Testis (tissue), 5 donors: ENCODE measurements at places on chromosomes 2 and 18. TPM values are rescaled to one million over a fixed set of nuclear protein-coding genes. Genes with fewer than 3 reads are reported as not detected.

DNA sequence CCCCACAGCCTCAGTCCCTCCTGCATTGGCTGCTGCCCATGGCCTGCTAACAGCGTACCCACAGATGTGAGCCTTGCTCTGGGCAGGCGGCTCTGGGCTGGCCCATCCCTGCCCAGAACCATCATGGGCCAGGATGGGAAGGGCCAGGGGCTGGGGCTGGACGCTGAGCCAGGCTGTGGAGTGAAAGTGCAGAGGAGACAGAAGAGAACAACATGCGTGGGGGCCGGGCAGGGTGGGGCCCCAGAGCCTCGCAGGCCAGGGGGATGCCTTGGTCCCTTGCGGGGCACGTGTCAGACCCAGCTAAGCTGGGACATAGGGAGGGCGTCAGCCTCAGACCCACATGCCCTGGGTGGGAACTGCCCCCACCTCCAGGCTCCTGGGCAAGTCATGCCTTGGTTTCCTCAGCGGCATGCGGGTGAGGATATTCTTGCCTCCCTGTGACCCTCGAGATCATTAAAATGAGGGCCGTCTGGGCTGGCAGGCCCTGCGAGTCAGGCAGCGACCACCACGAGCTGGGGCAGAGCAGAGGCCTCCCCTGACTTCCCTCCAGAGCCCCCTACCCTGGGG, 27.3 kb downstream of the GPC1 start:
- H3K4me1 ChIP-seq: peaks cover 11% of the 10 kb centered on the region
- no peak overlapping the region for H3K4me3 ChIP-seq
- H3K27me3 ChIP-seq: no peaks in the 10 kb centered on the region
- no peaks in the 10 kb centered on the region for H3K36me3 ChIP-seq
- no peak for DNase-seq

GRCh38 chr2:224142397-224143312, 103.6 kb upstream of the SERPINE2 start:
- no peaks in the 10 kb centered on the region for H3K4me1 ChIP-seq
- H3K27ac ChIP-seq: no peak overlapping the region
- no peaks in the 10 kb centered on the region for H3K36me3 ChIP-seq
- no peaks in the 10 kb centered on the region for H3K27me3 ChIP-seq

GRCh38 chr2:26283606-26284005, 38.9 kb downstream of the HADHB start:
- H3K4me1 ChIP-seq: no peaks in the 10 kb centered on the region
- H3K27ac ChIP-seq: no peak overlapping the region
- H3K27me3 ChIP-seq: no peaks in the 10 kb centered on the region

The GDF7 gene
- 1.1 TPM for total RNA-seq

DNA sequence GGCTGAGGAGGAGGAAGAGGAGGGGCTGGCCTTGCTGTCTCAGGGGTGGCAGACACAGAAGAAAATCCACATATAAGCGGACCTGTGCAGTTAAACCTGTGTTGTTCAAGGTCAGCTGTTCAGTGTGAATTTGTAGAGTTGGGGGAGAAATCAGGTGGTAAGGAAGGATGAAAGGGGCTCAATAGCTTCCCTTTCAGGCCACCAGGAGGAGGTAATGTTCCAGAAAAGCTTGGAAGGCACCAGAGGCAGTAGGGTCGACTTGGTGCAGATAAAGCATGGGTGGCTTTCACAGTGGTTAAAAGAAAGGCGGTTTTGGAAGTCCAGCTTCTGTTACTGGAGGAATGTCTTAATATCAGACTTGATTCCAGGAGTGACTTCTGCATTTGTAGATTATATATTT, 167.4 kb downstream of the THSD7B start:
- no peak overlapping the region for H3K4me3 ChIP-seq
- H3K36me3 ChIP-seq: no peaks in the 10 kb centered on the region
- H3K4me1 ChIP-seq: no peaks in the 10 kb centered on the region
- H3K27ac ChIP-seq: no peak overlapping the region
- DNase-seq: peak; percentile 33
- H3K27me3 ChIP-seq: no peaks in the 10 kb centered on the region

The UGT1A9 gene
- not detected for total RNA-seq

GRCh38 chr18:75135158-75135725, 73.7 kb downstream of the PTGR3 start:
- no peak overlapping the region for H3K4me3 ChIP-seq
- H3K27ac ChIP-seq: no peak overlapping the region
- DNase-seq: no peak

- H3K4me1 ChIP-seq: no peaks in the 10 kb centered on the region
- no peak overlapping the region for H3K4me3 ChIP-seq
- DNase-seq: no peak
- no peak overlapping the region for H3K27ac ChIP-seq
- no peaks in the 10 kb centered on the region for H3K27me3 ChIP-seq
Observed at GRCh38 chr18:68103561-68103960, 587.0 kb upstream of the DSEL start.

The FAM228A gene
- total RNA-seq: 29.7 TPM

DNA sequence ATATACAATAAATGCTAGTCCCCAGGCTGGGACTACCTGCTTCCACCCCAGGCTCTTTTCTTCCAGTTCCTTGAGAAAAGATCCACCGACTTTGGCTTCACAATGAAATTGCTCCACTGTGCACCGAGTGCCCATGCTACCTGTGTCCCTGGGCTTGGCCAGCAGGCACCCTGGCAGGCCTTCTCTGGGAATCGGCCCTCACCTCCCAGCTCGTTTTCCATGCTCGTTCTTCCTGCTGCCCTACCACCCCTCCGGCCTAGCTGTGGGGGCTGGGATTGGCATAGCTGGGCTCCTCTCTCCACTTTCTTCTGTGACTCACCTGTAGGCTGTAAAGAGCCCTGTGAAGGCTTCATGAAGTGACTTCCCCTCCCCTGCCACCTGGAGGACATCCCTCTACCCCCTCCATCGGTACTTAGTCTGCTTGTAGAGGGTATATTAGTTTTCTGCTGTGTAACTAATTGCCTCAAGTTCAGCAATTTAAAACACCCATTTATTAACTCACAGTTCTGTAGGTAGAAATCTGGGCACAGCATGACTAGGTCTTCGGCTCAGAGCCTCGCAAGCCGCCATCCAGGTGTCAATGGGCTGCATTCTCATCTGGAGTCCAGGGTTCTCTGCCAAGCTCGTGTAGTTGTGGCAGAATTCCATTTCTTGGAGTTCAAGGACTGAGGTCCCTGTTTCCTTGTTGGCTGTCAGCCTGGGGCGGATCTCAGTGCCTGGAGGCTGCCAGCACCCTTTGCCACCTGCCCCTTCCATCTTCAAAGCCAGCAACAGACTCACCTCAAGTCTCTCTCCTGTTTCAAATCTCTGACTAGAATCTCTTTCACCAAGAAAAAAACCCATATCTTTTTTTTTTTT, 57.6 kb downstream of the DPYSL5 start:
- no peak for DNase-seq
- H3K27ac ChIP-seq: no peak overlapping the region
- H3K4me3 ChIP-seq: no peak overlapping the region
- H3K4me1 ChIP-seq: peaks cover 9% of the 10 kb centered on the region

GRCh38 chr2:106065983-106066820, 127.9 kb downstream of the UXS1 start:
- no peaks in the 10 kb centered on the region for H3K36me3 ChIP-seq
- H3K4me1 ChIP-seq: no peaks in the 10 kb centered on the region
- no peaks in the 10 kb centered on the region for H3K27me3 ChIP-seq

DNA sequence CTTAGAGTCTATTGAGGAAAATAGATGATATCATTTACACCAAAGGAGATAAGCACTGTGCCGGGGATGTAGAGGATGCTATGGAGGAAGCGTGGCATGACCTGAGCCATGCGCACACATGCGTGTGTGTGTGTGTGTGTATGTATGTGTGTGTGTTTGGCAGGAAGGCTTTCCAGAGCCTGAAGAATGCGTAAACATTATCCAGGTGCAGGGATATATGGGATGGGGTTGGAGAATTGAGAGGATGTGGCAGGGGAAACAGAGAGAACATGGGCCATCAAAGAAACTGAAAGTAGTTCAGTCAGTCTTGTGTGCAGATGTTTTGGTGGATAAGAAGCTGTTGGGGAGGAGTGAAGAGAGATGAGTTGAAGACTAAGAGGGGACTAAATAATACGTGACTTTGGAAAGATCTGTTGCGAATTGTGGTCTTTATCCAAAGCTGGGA, 9.3 kb upstream of the STAT1 start:
- H3K36me3 ChIP-seq: no peaks in the 10 kb centered on the region
- no peak for DNase-seq
- H3K4me1 ChIP-seq: peaks cover 9% of the 10 kb centered on the region
- H3K27me3 ChIP-seq: no peaks in the 10 kb centered on the region

The NGEF gene
- 28.7 TPM for total RNA-seq

GRCh38 chr2:206442833-206443734, at the start of gene ADAM23:
TSS of gene ADAM23 (plus strand) at chr2:206443532. CDS start at chr2:206443867, 335 bp downstream.
- H3K27ac ChIP-seq: peak within 1 kb of the TSS; percentile 80
- no peaks in the 10 kb centered on the region for H3K27me3 ChIP-seq
- peak within 1 kb of the TSS; percentile 60 for H3K4me3 ChIP-seq
- DNase-seq: peak; percentile 83
- H3K36me3 ChIP-seq: no peaks in the 10 kb centered on the region

GRCh38 chr2:200417366-200417765, 92.5 kb downstream of the KCTD18 start:
- H3K4me1 ChIP-seq: no peaks in the 10 kb centered on the region
- no peaks in the 10 kb centered on the region for H3K36me3 ChIP-seq
- H3K27me3 ChIP-seq: no peaks in the 10 kb centered on the region
- no peak overlapping the region for H3K4me3 ChIP-seq
- no peak overlapping the region for H3K27ac ChIP-seq
- no peak for DNase-seq

- no peaks in the 10 kb centered on the region for H3K36me3 ChIP-seq
- no peaks in the 10 kb centered on the region for H3K4me1 ChIP-seq
- H3K27ac ChIP-seq: no peak overlapping the region
- H3K27me3 ChIP-seq: no peaks in the 10 kb centered on the region
Observed at GRCh38 chr2:149719695-149720094, 132.1 kb upstream of the MMADHC start.

- H3K4me1 ChIP-seq: no peaks in the 10 kb centered on the region
- H3K27me3 ChIP-seq: no peaks in the 10 kb centered on the region
- no peaks in the 10 kb centered on the region for H3K36me3 ChIP-seq
- DNase-seq: no peak
Observed at GRCh38 chr2:41827354-41827971, 220.4 kb upstream of the PKDCC start.

DNA sequence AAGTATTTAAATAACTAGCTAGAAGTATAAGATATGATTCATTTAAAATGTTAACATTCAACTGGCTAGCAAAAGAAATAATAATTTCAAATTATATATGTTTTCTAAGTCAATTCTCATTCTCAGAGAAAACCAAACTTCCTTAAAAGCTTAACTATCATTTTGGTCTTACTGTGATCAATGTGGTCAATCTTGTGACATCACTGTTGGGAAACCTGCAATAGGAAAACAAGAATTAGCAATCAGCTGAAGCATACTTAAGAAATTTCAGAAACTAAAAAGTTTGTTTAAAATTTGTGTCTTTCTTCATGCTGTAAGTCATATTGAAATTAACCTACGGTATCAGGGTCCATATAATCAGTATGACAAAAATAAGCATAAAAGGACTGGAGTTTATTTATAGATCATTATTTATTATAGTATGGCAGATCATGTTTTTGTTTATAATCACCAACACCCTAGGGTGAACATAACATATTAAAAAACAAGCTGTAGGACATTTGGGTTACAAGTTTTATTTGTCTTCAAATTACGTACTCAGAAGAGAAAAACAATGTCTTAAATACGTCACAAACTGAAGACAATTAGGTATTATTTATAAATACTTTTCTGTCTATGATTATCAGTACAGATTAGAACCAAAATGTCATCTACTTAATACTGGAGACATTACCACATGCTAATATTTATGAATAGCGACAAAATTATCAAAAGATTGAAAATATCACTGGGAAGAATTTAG, 60.5 kb downstream of the BAZ2B start:
- no peak overlapping the region for H3K27ac ChIP-seq
- H3K4me3 ChIP-seq: no peak overlapping the region
- no peaks in the 10 kb centered on the region for H3K36me3 ChIP-seq
- H3K4me1 ChIP-seq: no peaks in the 10 kb centered on the region

DNA sequence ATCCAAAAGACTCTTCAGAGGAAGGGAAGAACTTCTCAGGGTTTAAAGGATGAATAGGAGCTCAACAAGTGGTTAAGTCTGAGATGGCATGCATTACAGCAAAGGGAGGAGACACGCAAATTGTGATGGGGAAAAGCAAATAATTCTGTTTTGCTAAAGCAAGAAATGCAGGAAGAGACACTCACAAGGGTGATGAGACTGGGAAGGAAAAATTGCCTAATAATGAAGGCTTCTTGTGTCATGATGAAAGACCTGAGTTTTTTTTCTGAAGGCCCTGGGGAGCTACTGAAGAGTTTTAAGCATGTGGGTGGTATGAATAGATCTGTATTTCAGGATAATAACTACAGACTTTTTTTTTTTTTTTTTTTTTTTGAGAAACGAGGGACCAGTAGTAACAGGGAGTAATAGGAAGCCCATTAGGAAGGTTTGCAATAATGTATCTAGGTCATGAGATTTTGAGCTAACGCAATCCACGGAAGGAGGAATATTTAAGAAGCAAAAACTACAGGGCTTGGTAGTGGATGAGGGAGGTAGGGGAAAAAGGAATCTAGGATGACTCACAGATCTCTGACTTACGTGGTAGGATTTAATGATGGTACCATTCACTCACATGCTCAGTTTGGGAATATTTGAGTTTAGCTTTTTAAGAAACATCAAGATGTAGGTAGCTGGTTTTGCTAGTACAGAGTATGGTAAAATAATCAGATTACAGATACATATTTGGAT, 16.0 kb upstream of the SERPINB3 start:
- no peak overlapping the region for H3K27ac ChIP-seq
- no peaks in the 10 kb centered on the region for H3K4me1 ChIP-seq
- no peak overlapping the region for H3K4me3 ChIP-seq
- H3K36me3 ChIP-seq: no peaks in the 10 kb centered on the region
- no peaks in the 10 kb centered on the region for H3K27me3 ChIP-seq

The CDK15 gene
- 6.3 TPM for total RNA-seq

- H3K27ac ChIP-seq: peak overlapping the region; percentile 47
- H3K27me3 ChIP-seq: no peaks in the 10 kb centered on the region
- peaks cover 13% of the 10 kb centered on the region for H3K4me1 ChIP-seq
- H3K4me3 ChIP-seq: no peak overlapping the region
Observed at GRCh38 chr2:62663920-62664795, 41.4 kb upstream of the EHBP1 start.

The TUBA3E gene
- total RNA-seq: 129 TPM

The MEIS1 gene
- 10.8 TPM for total RNA-seq

The ACMSD gene
- not detected for total RNA-seq

The RNF25 gene
- 26.0 TPM for total RNA-seq

GRCh38 chr18:79465392-79465991, 69.8 kb downstream of the NFATC1 start:
- H3K27ac ChIP-seq: no peak overlapping the region
- H3K4me3 ChIP-seq: no peak overlapping the region
- no peaks in the 10 kb centered on the region for H3K4me1 ChIP-seq
- no peaks in the 10 kb centered on the region for H3K36me3 ChIP-seq
- no peaks in the 10 kb centered on the region for H3K27me3 ChIP-seq
- DNase-seq: no peak

GRCh38 chr2:155679647-155680046, 652.9 kb downstream of the NR4A2 start:
- no peaks in the 10 kb centered on the region for H3K27me3 ChIP-seq
- H3K36me3 ChIP-seq: no peaks in the 10 kb centered on the region
- H3K27ac ChIP-seq: no peak overlapping the region
- no peak overlapping the region for H3K4me3 ChIP-seq
